ENCODE measurements at places on chromosomes 16 and 17.

DNA sequence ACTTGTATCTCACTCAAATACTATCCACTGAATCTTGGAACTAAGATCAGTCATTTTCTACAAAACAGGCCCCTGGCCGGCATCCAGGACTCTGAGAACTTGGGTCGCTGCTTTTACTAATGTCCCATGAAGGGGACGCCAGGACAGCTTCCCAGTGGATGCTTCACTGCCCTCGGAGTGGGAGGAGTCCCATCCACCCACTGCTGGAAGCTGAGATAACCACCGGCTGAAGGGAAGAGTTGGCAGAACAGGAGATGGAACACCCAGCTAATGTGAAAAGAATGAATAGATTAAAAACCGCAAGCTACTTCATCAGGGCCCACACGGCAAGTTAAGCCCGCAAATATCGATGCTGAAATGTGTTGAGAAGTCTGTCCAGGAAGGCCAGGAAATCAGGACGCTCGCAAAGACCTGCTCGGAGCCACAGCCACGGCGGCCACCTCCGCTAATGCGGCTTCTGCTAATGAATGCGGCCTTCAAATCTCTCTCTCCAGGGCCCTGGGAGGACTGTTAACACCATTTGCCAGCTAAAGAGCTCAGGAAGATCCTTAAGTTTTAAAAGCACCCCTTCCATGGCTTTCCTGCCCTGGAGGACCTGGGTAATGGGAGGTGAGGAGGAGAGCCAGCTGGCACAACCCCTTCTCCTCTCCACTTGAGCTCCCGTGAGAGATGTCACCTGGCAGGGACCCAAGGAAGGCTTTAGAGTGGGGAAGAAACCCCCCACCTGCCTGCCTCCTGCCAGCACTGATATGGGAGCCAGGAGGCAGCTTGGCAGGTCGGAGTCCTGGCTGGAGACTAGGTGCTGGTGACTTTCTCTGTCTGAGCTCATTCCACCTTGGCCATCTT is 226.6 kb upstream of the RPL38 start:
- DNase-seq = no peak

DNA sequence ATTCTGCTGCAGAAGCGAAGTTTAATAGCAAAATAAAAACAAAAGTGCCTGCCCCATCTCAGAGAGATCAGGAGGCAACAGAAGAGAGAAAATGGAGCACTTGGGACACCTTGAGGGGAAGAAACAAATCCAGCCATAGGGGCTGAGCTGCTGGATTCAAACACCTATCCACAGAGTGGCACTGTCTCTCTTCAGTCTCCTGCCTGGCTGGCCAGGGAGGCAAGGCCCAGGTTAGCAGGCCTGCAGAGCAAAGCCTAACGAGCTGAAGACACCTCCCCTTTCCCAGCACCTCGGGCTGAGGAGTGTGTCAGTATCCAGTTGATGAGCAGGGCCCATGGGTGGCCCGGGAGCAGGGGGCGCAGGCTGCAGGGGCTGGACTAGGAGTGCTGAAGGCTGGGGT is 8.8 kb upstream of the KRT31 start:
- no peak for DNase-seq

- no peak for DNase-seq
Measured at GRCh38 chr16:31453255-31454204, 5.8 kb upstream of the ARMC5 start.

DNA sequence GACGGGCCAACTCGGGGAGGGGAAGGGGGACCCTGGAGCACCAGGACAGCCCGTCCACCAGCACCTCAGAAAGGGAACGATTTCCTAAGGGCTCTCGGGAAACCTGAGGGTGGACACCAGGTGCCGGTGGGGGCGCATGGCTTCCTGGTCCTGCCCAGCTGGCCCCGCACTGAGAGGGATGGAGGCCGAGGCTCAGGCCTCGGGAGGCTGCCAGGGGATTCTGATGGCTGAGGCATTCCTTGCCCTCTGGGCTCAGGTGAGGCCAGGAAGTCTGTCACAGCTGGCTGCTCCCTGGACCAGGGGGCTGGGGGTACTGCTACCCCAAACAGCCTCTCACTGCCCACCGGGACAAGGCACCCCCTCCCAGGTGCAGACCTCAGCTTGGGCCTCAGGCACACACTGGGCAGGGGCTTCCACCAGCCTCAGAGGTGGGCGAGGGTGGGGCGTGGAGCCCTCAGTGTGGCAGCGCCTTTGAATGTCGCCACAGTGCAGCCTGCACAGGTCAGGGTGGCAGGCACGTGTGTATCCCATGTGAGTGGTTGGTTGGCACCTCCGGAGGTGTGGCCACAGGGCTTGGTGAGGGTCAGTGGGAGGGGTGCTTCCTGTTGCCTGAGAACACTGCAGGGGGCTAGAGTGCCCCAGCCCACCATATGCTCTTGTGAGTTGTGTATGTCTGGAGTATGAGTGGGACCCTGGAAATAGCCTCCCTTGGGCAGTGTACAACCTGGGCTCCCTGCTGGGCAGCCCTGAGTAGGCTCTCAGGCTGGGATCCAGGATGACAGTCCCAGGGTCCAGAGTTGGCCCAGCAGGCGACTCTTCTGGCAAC is 3.9 kb upstream of the FSCN2 start:
- DNase-seq = no peak

DNA sequence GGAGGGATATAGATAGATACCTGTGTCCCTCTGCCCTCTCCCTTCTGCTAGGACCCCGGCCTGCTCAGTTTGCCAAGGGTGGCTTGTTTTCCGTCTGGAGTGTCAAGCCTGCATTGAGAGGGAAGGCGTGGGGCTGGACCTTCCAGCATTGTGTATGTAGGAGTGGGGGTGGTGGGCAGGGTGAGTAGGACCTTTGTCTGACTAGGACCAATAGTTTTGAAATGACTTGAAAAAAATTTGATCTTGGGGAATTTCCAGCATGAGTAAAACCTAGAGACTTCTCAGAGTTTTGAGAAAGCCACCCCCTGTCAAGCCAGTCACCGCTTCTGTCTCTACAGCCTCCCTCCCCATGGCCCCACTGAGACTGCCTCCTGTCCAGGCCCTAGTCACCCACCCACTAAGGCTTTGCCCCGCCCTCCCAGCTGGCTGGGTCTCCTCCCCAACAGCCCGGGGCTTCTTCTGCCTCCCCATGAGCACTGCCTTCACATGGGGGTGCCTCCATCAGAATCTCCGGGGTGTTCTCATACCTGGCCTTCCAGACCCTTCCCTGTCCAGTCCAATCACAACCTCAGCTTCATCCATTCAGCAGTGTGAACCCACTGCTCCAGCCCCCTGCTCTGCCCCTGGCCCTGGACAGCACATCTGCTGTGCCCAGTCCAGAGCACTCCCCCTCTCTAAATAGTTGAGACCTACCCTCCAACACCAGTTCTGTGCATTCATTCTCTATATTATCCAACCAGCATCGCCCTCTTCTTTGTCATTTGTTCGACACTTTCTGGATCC is 207.0 kb downstream of the MSI2 start:
- DNase-seq = no peak

DNA sequence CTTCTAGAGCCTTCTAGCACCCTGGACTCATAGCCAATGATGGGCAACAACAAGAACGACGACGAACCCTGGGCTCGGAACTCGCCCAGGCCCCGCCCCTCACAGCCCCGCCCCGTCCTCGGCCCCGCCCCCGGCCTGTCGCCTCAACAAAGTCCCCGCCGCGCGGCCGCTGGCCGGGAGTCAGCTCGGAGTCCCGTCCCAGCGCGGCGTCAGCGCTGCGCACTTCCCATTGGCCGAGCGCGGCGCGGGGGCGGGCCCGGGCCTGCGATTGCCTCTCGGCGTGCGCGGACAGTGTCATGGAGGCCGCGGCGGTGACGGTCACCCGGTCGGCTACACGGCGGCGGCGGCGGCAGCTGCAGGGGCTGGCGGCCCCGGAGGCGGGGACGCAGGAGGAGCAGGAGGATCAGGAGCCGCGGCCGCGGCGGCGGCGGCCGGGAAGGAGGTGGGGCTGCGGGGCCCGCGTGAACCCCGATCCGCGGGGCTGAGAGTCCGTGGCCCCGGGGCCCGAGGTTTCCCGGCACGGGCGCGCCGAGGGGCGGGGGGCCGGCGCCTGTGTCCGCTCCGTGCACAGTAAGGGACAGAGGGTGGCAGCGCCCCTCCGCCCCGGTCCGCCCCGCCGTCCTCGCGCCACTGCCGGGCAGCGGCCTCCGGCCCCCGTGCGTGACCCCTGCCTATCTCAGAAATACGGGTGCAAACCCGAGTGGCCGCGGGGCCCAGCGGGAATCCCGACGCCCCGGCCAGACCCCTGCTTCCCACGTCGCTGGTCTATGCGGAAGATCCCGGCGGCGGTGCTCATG is at the start of gene ENGASE:
Gene ENGASE (plus strand): TSS at position 176 of the 797 bp plus-strand sequence. CDS start 121 bp downstream, at position 297.
- DNase-seq = peak; percentile 64

DNA sequence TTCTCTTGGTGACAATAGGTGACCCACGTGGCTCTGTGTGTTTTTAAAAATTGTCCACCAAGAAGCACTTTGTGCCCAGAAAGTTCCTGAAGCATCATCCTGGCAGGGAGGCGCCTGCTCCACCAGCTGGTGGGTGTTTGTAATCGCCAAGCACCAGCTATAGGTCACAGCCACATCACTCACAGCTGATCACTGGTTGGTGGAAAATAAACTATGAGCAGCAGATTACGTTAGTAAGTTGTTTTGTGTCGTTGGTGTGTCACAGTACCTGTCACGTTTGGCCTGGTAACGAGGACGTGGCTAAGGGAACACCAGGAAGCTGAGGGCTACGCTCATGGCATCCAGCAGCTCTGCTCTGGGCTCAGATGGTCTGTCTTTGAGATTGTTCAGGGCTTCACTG is 10.1 kb downstream of the MRM3 start:
- DNase-seq = no peak
